Pancreas (tissue), 10 donors: ENCODE measurements at places on chromosomes 6 and 20. TPM values are rescaled to one million over a fixed set of nuclear protein-coding genes. Genes with fewer than 3 reads are reported as not detected.

The SYCP2 gene
- 4.4 TPM for polyA plus RNA-seq

The TMEM14C gene
- 79.0 TPM for polyA plus RNA-seq

The MAK gene
- polyA plus RNA-seq: 0.33 TPM

The GSTA3 gene
- polyA plus RNA-seq: not detected

The ZC2HC1B gene
- not detected for polyA plus RNA-seq

DNA sequence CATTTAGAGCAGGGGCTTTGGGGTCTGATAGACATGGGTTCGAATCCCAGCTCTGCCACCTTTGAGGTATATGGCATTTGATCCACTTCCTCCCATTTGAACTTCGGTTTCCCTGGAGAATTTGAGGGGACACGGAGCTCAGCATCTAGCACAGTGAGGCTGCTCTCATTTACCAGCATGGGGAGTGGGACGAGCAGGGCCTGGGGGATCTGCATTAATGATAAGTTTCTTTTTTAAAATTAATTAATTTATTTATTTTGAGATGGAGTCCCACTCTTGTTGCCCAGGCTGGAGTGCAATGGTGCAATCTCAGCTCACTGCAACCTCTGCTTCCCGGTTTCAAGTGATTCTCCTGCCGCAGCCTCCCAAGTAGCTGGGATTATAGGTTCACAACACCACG lies 52.6 kb downstream of the VSTM2L start:
- DNase-seq: no peak

DNA sequence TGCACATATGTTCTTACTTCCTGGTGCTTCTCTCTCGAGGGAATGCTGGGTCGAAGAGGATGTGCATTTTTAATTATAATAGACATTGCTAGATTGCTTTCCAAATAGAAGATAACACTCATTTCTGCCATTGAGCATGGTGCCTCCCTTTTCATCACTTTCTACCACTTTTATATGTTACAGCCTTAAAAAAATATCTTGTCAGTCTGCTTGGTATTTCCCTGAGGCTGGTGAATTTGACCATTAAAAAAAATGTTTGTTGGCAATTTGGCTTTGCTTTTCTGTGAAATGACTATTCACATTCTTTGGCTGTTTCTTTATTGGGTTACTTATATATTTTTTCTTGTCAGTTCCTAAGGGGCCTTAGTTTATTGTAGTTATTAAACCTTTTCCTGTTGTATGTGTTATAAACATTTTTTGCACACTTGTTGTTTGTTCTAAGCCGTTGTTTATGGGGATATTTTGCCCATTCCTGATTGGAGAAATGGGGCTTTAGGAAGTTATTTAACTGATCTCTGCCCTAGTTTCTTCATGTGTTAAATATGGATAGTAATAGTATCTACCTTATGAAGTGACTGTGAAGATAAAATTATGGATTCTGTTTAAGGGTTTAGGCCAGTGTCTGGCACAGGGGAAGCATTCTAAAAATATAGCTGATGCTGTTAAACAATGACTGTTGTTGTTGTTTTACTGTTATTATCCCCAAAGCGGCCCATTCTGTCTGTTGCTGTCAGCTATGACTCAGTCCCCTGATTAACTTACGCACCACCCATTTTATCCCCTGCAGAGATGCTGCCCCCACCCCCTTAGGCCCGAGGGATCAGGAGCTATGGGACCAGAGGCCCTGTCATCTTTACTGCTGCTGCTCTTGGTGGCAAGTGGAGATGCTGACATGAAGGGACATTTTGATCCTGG lies 3.8 kb downstream of the DDR1 start:
- no peak for DNase-seq

DNA sequence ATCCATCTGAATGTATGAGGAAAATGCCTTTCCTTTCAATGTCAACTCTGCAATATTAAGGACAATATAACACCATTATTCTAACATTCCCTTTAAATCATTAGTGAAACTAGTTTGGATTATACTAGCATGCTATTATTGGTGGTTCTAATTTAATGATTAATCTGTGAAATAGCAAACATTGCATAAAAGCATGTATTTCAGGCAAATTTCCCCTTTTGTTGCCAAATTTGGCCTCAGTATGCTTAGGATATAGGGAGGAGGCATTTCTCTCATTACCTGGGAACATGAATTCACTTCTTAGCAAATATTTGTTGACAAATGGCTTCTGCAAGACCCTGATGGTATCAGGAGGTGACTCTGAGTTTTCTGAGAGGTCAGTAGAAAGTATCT lies 1.6 kb downstream of the TPMT start:
- DNase-seq: no peak

DNA sequence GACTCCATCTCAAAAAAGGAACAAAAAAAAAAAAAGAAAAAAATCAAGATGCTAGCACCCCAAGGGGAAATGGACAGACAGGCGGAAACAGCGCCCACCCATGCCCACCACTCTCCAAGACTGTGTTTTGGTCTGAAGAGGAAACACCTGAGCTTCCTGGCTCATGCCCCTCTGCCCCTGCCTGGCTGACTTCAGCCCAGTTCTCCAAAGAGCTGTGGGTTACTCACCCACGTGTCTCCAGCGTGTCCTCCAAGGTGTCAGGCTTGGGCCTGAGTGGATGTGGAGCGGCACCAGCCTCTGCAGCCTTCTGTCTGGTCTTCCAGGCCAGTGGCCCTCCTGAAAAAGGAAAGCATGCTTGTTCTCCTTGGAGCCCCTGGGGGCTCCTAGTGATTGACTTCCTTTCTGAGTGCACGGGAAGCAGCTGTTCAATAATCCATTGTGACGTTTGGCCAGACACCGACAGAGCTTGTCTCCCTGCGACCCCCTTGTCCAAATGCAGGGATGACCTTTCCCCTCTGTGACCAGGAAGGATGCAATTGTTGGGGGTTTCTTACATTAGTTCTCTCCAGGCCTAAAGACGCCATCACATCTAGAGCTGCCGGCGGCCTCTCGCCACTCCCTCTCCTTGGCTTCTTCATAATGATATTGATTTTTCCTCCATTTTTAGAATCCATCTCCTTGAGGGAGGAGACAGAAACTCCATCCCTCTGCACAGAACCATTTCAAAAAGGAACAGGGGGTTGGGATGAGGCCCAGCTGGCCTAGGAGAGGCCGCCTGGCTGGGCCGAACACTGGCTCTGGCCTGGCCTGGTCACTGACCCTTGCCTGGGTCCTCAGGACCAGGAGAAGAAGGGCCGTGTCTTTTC lies 58.4 kb downstream of the ADNP start:
- DNase-seq: no peak

DNA sequence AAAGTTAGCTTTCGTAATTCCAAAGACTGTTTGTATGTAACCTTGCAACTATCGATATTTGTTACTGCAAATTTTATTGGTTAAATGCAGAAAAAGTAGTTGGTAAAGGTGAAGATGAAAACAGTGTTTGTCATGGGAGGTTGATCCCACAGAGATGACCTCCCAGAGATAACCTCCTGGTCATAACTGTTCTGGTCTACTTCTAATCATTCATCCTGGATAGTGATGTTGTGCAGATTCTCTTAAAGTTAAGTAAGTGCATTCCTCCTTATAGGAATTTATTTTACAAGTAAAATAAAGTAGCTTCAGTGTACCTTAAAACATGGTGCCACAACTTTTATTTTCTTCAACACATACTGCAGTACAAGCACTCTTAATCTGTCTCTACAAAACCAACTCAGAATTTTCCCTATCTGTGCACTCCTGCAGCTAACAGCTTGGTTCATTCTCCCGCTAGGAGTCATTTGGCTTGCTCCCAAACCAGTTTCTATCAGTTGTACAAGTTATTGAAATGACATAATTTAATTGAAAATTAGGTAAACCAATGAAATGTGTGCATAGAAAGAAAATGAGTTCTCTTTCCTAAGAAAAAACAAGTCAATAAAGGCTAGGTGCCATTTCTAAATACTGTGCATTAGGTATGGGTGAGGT lies 19.2 kb downstream of the METTL24 start:
- DNase-seq: no peak

DNA sequence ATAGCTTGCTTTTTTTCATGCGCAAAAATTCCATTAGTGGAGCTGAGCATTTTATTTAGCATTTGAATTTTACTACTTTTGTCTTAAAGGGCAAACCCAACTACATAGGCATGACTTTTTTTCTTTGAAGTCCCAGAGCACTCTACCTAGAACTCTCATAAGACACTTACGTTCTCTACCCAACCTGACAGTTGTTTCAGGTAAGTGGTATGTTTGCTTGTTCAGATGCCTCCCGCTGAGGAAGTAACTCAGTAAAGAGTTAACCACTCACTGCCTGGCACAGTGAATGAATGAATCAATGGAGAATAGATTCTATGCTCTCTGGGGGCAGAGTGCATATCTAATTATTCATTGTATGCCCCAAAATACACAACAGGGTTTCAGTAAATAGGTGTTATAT lies 212.3 kb upstream of the PRDM1 start:
- DNase-seq: no peak

DNA sequence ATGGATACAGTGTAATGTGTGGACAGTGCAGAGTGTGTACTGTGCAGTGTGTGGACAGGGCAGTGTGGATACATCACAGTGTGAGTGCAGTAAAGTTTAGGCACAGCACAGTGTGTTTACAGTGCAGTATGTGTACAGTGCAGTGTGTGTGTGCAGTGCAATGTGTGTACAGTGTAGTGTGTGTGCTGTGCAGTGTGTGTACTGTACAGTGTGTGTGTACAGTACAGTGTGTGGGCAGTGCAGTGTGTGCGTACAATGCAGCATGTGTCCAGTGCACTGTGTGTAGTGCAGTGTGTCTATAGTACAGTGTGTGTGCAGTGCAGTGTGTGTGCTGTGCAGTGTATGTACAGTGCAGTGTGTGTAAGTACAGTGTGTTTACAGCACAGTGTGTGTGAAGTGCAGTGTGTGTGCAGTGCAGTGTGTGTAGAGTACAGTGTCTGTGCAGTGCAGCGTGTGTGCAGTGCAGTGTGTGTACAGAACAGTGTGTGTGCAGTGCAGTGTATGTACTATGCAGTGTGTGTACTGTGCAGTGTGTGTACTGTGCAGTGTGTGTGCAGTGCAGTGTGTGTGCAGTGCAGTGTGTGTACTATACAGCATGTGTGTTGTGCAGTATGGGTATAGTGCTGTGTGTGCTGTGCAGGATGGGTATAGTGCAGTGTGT lies 385.2 kb downstream of the KIF16B start:
- no peak for DNase-seq

DNA sequence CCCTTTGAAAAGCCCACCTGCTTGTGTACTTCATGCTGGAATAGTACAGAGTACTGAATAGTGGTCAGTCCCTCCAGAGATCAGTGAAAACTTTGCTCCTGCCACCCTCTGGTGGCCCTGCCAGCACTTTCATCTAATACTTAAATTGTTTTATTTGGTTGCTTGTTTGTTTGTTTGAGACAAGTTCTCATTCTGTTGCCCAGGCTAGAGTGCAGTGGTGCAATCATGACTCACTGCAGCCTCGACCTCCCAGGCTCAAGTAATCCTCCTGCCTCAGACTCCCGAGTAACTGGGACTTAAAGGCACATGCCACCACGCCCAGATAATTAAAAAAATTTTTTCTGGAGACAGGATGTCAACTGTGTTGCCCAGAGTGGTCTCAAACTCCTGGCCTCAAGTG lies 9.1 kb downstream of the FAM83D start:
- DNase-seq: no peak

DNA sequence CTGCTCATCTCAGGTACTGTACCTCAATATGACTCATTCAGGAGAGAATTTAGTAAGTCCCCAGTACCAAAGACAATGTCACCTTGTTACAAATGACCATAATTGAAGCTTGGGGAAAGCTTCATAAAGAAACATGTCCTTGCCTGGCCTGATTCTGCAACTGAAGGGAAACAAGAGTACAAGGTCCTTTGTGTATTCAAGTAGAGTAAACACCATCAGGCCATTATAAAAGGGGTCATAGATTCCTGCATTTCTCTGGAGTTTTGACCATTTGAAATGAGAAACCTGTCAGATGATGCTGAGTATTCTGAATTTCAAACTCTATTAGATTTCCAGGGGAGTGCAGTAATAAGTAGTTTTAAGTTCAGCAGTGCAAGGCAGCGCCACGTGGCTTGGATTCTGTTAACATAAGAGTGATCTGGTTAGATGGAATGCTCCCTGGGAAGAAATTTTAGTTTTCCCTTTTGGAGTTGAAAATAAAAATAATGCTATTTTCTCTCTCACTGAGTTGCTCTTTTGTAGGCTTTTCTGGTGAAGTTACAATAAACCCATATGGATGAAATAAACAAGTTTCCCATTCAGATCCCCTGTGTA lies 1054.3 kb downstream of the EPHA7 start:
- DNase-seq: no peak

DNA sequence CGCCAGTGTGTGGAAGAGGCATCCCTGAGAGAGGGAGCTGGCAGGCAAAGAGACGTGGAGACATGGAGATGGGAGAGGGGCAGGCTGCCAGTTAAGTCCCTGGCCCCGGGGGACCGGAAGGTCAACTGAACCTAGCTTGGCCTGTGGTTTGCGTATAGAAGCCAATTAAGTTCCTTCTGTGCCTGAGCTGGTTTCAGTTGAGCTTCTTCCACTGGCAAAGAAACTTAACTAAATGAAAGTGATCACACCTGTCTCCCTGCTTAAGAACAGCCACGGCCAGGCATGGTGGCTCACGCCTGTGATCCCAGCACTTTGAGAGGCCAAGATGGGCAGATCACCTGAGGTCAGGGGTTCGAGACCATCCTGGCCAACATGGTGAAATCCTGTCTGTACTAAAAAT lies 26.7 kb upstream of the NNAT start:
- no peak for DNase-seq

DNA sequence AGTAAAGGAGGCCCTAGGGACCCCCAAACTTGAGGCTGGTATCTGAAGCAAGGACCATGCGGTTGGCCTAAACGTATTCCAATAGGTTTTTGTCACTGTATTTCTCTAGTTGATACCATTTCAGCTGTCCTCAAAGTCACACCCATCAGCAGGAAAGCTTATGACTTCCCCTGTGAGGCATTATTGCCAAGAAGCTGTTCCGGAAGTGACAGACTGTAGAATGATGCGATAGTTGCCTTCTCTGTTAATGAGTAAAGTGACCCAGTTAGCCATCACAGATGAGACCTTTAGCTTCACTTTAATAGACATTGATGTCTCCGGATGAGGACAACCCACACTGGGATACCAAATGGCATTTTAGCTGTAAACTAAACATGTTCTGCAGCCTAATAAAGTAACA lies 147.9 kb downstream of the RNGTT start:
- no peak for DNase-seq
